ENCODE measurements at places on chromosomes 3 and 15. TPM values are rescaled to one million over a fixed set of nuclear protein-coding genes. Genes with fewer than 3 reads are reported as not detected.

GRCh38 chr3:149767720-149768119 lies 15.4 kb upstream of the COMMD2 start:
- DNase-seq = no peak

DNA sequence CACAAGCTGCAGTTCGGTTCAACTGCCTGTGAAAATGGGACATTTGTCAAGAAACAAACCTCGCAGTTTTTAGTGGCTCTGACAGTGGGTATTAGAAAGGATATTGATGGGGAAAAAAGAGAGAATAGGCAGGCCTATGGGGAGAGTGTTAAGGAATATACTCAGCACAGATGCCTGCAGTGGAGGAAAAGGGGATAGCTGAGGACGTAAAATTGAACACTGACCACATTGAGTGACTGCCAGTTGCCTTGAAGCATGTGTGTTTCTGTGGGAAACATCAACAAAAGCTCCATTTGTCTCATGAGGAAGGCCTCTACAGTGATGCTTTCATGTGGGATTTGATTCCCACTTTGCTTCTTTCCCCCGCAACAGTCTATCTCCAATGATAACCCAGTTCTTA lies 1042.1 kb downstream of the TUSC7 start:
- DNase-seq = no peak

The EPHA3 gene
- under 0.01 TPM for total RNA-seq

- DNase-seq = peak; percentile 15
Measured at GRCh38 chr15:98069256-98069655, 108.8 kb downstream of the ARRDC4 start.

- DNase-seq = peak; percentile 85
Measured at GRCh38 chr3:171825222-171825828, 15.0 kb upstream of the PLD1 start.
